ENCODE measurements at places on chromosomes 12 and 14.

- no peak for DNase-seq
Observed at GRCh38 chr12:32151552-32151951, 44.9 kb downstream of the BICD1 start.

DNA sequence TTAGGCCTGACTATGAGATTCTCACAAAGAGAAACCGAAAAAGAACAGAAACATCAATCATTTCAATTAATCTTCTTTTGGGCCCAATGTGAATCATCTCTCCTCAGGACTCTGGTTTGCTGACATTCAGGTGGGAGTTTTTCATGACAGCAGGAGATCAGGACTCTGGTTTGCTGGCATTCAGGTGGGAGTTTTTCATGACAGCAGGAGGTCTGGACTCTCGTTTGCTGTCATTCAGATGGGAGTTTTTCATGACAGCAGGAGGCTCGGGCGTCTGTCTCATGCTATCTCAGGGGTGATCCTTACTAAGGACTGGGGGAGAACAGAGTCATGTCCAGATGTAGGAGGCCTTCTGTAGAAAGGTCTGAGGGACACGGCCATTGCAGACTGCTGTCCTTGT is 40.1 kb upstream of the PARP11 start:
- no peak for DNase-seq

- no peak for DNase-seq
Observed at GRCh38 chr12:124617615-124618014, 50.2 kb upstream of the NCOR2 start.

DNA sequence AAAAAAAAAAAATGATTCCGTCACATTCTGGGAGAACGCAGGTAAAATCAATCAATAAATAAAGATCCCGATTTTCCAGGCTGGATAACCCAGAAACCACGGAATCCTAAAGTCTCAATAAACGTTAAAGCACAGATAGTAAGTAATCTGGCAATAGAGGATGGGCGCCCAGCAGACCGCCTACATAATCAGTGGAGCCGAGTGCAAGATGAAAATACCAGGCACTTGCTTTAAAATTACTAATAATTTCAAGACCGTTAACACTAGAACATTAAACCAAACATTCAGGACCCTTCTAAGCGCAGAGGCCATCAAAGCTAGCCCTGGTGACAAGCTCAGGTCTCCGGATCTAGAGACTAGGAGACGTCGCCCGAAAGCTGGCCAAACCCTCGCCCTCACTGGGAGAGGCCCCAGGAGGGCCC is 1.2 kb upstream of the DCAF11 start:
- no peak for DNase-seq

DNA sequence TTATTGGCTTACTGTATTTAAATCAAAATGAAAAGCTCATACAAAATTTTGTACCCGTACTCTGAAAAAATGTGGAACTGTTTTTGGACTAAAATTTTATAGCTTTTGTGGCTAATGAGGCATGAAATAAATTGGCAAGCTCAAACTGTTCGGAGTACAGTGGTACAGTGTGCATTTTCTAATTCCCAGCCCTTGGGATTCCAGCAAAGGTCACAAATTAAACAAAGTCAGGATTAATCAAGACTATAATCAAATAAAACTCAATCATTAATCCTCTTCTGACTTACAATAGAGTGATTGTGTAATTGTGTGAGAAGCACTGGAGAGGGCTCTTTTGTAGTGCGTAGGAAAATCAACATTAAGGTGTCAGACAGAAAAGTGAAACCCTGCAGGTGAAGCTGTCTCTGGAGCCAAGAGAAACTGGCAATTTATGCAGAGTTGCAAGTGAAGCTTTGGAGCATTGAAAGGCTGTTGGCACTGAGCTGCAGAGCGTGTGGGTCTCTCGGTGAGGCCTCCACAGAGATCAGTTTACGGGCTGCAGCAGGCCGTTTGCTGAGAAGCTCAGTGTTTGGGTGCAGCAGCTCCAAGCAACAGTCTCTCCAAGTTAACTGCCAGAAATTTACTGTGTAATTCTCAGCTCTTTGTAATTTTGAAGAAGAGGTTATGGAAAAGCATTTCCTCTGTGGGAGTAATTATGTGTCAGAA is 275.9 kb downstream of the FBXL14 start:
- DNase-seq, result no peak

GRCh38 chr12:54159140-54159539 is 29.6 kb downstream of the SMUG1 start:
- DNase-seq, result peak; percentile 64

- DNase-seq, result no peak
Observed at GRCh38 chr12:117350140-117350539, 11.3 kb downstream of the NOS1 start.

GRCh38 chr12:24711056-24712008 is 237.6 kb downstream of the BCAT1 start:
- no peak for DNase-seq

GRCh38 chr14:64745511-64746091 is 41.4 kb downstream of the PLEKHG3 start:
- DNase-seq, result no peak

GRCh38 chr12:5456906-5457305 is 25.0 kb downstream of the NTF3 start:
- no peak for DNase-seq

DNA sequence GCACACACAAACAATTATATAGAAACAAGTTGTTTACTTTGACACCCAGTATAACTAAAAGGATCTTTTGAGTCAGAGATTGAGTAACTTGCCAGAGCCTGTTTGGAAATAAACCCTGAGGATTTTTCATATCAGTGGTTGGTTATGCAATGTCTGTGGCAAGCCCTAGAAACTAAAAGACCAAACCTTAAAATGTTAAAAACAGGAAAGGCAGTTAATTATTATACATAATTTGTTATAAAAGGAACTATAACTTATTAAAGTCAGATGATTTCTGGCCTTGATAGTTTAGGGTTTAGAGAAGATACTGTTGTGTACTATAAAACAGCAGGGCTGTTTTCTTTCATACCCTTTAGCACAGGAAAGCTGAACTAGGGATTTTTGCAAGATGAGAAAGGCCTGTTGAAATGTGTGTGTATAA is 44.1 kb downstream of the PSEN1 start:
- no peak for DNase-seq

- DNase-seq, result no peak
Observed at GRCh38 chr14:33916663-33917565, 34.0 kb downstream of the EGLN3 start.

GRCh38 chr12:42854208-42854607 is 264.7 kb upstream of the PRICKLE1 start:
- DNase-seq, result no peak

GRCh38 chr12:14896521-14897169 is 11.0 kb upstream of the MGP start:
- DNase-seq, result no peak

DNA sequence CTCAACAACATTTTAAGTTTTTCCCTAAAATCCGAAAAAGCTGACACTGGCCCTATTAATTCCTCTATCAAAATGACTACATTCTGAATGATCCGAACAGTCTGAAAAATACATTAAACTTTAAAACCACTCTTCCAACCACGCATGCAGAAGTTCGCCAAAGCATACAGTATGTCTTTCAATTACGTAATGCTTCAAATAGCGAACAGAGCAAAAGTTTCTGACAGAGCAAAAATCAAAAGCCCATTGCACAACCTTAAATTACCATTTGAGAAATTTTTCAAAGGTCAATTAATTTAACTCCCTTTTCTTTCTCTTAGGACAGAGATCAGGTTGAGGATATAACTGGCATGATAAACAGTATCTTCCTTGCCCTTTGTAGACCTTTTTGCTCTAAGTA is 33.2 kb downstream of the LRIG3 start:
- DNase-seq, result no peak

- DNase-seq, result peak; percentile 88
Observed at GRCh38 chr12:66776974-66777373, 98.1 kb upstream of the GRIP1 start.

DNA sequence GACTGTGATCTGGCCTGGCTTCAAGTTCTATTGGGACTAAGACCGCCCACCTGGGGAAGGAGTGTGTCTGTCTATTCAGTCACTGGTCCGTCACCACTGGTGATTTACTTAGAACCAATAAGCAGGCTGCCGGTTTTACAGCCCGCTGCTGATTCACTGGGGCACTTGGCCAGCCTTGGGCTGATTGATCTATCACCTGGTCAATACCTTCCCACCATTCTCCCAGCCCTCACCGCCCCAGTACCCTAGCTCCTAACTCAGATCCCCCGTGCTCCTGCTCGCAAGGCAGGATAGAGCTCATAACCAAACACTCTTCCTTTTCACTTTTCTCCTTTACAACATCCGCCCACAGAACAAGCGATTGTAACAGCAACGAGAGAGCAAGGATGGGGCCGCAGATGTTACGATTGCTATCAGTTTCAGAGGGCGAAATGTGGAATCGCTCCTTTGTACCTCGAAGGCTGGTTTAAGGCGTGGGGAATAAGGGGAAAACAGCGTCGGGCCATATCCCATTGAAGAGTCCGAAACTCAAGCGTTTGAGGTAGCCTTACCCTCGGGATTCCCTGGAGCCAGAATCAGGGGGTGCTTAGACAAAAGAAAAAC is 672 bp downstream of the RDH11 start:
- peak; percentile 92 for DNase-seq

GRCh38 chr14:26180221-26180620 is 417.6 kb downstream of the NOVA1 start:
- no peak for DNase-seq

DNA sequence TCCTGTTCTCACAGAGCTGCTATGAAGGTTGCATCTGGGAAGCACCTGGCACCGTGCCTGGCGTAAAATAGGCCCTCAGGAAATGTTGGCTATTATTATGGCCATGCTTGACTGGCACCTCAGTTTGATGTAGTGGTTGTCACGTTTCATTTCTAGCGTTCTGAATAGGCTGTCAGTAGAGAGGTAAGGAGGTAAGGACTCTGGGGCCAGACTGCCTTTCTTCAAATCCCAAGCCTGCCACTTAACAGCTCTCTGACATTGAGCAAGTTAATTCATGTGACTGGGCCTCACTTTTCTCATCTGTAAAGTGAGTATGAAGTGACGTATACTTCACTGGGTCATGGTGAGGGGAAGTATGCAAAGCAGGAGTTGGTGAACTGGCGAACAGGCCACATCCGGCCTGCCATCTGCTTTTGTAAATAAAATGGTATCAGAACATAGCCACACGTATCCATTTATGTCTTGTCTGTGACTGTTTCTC is 196.2 kb downstream of the CACNA1C start:
- DNase-seq, result no peak

DNA sequence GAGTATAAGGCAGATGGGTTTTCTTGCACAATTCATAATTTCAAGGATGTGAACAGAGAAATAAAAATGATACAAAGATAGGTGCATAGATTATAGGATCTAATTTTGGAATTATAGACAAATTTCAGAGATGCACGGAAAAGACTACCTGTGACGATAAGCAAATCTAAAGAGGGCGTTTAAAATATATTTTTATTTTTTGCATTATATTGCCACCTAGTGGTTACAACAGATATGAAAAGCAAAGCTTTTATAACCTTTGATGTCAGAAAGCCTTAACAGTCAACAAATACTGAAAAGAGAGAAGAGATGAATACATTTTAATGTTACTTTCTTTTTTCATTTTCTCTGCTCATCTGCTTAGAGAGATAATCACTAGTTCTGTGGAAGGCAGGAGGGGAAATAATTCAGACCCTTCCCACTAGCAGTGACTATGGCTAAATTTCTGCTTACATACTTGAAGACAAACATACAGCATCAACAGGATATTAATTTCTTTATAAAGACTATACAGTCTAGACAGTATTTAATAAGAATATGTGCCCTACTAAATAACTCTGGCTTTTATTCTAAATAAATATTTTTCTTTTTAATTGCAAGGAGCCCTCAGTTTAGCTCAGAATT is 46.3 kb downstream of the NTS start:
- DNase-seq, result no peak

GRCh38 chr14:65084554-65085505 is 17.5 kb downstream of the MAX start:
- DNase-seq, result no peak

DNA sequence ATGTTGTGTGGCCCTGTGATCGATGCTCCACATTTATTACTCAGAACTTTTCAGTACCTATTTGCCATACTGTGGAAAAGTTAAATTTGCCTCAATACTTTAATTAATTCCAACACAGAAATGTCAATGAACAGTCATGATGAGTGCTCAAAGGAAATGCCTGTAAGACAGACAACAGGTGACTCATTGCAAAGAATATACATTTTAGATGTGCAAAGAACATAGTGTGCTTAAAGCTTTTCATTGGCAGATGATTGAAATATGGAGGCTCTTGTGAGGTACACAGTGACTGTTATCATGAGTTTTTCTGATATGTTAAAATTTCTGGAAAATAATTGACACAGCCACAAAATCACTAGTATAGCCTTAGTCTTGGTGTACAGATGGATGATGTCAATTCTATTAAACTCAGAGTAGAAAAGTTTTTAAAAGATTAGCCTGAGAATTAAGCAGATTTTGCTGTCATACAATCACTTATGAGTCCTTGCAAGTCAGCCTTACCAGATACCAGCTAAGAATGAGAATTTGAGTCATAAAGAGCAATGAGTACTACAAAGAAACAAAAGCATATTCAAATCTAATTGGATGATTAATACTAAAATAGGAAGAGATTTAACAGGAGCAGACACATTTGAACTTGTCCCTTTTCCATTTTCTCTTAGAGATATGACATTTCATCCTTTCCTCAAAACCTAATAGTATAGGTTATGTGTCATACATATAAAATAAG is 544.1 kb downstream of the KCNH5 start:
- no peak for DNase-seq

- no peak for DNase-seq
Observed at GRCh38 chr12:122850695-122851350, 15.6 kb downstream of the HIP1R start.

- no peak for DNase-seq
Observed at GRCh38 chr12:124800506-124800905, 63.2 kb downstream of the SCARB1 start.

DNA sequence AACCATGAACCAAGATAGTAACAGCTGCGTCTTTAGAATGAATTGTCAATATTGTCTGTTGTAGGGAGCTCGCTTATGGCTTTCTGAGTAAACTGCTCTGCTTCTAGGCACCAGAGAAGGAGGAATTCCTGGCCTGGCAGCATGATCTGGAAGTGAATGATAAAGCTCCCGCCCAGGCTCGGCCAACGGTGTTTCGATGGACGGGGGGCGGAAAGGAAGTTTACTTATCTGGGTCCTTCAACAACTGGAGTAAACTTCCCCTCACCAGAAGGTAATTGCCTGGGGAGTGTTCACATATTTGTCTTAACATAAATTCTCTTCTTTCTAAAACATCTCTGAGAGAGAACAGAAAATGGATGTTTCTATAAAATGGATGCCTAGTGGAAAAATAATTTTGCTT is 4.3 kb downstream of the PRKAB1 start:
- DNase-seq, result no peak

GRCh38 chr12:93166541-93167307 is 211.0 kb upstream of the NUDT4 start:
- DNase-seq, result no peak

DNA sequence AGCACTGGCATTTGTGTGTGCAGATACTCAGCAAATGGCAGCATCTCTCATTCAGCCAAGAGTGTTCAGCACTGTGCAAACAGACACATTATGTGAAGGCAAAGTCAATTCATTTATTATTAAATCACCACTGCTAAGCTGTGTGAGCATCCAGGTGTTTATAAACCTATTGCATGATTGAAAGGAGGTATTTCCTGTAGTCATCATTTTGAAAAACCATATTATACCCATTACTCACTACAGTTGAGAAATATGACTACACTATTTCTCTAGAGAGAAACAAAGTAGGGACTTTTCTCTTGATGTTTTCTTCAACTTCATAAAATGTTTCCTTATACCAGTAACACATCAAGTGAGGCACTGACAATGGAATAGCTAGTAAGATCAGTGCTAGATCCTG is 13.7 kb downstream of the SPX start:
- no peak for DNase-seq

Data from activated CD4-positive, alpha-beta T cell treated with anti-CD3 and anti-CD28 coated beads, Interleukin-2, amount 10 ng/mL, durations not matched to agents 24 days and 14 days (primary cell).